ENCODE measurements at places on chromosomes 5 and 9.

DNA sequence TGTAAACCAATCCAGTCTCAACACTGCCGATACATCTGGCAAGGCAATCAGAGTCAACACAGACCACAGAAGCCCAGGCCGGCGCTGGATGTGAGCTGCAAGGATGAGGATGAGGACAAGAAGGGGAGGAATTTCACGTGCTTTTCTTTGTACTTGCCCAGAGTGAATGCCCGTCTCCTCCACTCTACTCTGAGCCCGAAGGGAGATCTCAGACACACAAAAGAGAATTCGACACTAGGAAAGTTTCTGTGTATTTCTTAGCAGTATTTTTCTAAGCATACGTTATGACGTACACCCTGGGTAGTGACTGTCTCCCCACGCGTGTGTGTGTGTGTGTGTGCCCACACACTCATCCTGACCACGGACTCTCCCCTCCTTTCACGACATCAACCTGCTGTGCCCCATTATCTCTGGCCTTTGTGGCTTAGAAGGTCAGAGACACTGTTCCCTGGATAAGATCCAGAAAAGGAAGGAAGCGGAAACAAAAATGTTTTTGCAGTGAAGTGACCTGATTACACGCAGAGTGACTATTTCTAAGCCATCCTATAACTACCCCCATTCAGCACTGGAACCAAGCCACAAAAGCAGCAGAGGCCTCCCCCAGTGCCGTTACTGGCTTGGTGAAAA, 227.3 kb upstream of the DAPK1 start:
- DNase-seq = no peak

DNA sequence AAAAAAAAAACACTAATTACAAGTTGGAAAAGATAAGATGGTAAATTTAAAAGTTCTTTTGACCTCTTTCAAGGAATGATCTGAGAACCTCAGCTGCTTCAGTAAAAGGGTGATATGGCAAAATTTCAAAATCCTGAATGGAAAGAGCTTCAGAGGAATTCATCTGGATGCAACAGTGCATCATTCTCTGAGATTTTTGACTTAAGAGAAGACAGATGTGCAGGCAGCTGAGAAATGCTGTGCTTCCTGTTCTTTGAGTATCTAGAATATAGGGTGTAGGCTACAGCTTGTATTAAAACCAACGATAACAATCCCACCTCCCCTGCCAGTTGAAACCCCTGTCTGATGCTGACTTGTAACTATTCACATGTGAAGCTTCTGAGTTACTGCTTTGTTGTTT, 6.2 kb downstream of the FRMPD1 start:
- no peak for DNase-seq

- DNase-seq = no peak
These were observed 33.7 kb upstream of the TXN start for GRCh38 chr9:110290001-110290400.

- no peak for DNase-seq
These were observed 203.1 kb upstream of the PIK3R1 start for GRCh38 chr5:68012429-68012828.

- DNase-seq = no peak
These were observed 99.6 kb downstream of the BASP1 start for GRCh38 chr5:17316970-17317459.

DNA sequence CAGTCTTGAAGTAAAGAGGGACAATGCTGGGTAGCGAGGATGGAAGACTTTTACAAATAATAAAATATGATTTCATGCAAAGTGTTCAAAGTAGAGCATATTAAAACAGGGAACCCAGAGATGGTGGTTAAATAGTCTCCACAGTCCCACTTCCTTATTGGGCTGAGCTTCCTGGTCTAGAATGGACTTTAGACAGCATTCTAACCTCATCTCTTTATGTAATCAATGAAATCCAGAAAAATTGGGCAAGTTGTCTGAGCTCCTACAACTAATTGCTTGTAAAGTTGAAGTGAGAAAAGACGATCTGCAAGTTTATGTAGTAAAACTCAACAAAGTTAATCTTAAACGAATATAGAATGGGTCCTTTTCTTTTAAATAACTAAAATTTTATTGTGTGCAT, 328.9 kb downstream of the PJA2 start:
- no peak for DNase-seq

DNA sequence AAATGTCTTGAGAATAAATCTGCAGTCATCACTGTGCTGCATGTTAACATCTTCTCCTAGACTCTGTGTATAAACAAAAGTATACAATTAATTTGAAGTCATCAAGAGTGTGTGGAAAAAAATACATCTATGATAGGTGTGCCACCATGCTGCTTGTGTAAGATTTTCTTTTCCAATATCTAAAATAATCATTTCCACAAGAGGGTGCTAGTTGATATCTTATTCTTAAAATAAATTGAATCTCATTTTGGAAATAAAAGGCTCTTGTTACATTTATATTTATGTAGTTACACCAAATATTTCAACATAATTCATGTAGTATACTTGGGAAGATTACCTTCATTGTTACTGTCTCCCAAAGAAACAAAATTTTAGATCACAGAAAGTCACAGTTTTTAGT, 14.1 kb upstream of the MOCS2 start:
- no peak for DNase-seq

GRCh38 chr9:35446012-35446411, 43.9 kb upstream of the RUSC2 start:
- no peak for DNase-seq

GRCh38 chr9:121194730-121195129, 6.9 kb downstream of the RAB14 start:
- DNase-seq = no peak

Measured in stimulated activated CD4-positive, alpha-beta T cell treated with anti-CD3 and anti-CD28 coated beads, Interleukin-2, amount 100 ng/mL, for 24 hours (primary cell).